ENCODE measurements at places on chromosomes 5 and 9.

GRCh38 chr5:62296998-62297397 lies 9.0 kb upstream of the KIF2A start:
- DNase-seq: no peak

- no peak for DNase-seq
Measured at GRCh38 chr9:7178729-7179128, 421.0 kb downstream of the KDM4C start.

GRCh38 chr5:78560000-78560855 lies 88.3 kb downstream of the LHFPL2 start:
- no peak for DNase-seq

DNA sequence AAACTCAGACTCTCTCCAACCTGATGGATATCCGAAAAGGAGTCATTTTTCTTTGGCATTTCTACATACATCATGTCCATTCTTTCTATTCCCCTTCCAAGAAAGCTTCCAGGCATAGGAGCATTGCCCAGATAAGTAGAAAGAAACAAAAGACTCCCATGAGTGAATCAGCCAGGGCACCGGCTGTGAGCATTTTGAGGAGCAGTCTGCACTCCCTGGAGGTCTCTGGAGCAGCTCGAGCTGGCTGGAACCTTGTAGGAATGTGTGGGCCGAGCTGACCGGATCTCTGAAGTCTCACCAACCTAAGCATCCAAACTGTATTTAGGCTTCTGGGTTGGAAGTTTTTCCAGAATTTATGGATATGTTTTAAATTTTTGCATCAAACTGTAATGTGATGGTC lies 161.4 kb upstream of the TRPC7 start:
- no peak for DNase-seq

DNA sequence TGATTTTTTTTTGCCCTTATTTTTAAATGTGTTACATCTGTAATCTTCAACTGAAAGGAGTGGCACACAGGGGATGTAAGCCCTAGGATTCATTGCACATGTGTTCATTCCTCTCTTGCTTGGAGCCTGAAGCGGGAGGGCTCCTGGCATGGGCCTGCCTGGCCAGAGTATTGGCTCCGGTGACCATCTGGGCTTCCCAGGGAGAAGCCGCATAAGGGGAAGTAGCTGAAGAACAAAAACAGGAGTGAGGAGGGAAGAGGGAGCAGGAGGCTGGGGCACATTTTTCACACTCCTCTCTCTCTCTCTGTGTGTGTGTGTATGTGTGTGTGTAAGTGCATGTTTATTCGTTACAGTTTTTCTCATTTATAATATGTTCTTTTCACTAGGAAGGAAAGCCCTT lies 269.9 kb downstream of the PRR16 start:
- DNase-seq: no peak

- DNase-seq: no peak
Measured at GRCh38 chr5:175895215-175895614, 23.8 kb downstream of the CPLX2 start.

DNA sequence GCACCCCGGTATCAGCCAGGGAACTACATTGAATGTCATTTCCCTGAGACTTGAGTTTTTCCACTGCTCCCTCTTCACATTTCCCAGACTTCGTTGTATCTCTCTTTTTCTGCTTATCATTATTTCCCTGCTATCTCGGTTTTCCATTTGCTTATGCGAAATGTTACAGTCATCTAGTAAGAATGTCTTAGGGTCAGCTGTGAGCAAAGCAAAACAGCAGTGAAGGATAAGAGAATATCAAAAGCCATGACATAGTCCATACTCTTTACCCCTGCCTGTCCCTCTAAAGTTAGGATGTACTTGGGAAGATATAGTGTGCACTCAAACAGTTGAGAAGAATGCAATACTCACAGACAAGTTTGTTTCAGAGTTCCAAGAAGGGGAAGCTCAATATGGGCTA lies 88.7 kb downstream of the ITGA1 start:
- no peak for DNase-seq

GRCh38 chr9:119963798-119964372 lies 594.6 kb upstream of the BRINP1 start:
- DNase-seq: no peak

DNA sequence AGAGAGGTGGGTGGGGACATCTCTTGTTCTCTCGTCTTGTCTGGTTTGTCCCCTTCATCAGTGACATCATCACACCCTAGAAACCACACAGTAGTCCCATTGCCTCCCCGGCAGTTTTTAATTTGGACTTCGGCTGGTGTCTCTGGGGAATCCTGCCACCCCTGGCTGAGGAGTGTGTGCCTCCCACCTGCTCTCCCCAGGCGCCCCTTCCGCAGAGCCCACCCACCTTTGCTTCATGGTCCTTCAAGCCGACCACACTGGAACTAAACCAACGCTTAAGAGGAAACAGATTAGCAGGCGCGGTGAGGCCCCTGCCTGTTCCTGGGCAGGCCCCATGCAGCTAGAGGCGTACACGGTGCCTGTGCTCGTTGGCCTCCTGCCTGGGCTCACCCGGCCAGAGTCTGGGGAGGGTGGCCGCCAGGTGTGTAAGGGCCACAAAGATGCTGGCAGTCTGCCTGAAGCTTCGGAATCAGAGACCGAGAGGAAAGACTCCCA lies 107.6 kb upstream of the SPRY4 start:
- peak; percentile 57 for DNase-seq

GRCh38 chr5:116370886-116371285 lies 203.7 kb downstream of the SEMA6A start:
- DNase-seq: no peak

- DNase-seq: no peak
Measured at GRCh38 chr5:122846051-122846550, 688 bp downstream of the SNX24 start.

GRCh38 chr5:73648515-73648914 lies 22.5 kb downstream of the ARHGEF28 start:
- DNase-seq: no peak

DNA sequence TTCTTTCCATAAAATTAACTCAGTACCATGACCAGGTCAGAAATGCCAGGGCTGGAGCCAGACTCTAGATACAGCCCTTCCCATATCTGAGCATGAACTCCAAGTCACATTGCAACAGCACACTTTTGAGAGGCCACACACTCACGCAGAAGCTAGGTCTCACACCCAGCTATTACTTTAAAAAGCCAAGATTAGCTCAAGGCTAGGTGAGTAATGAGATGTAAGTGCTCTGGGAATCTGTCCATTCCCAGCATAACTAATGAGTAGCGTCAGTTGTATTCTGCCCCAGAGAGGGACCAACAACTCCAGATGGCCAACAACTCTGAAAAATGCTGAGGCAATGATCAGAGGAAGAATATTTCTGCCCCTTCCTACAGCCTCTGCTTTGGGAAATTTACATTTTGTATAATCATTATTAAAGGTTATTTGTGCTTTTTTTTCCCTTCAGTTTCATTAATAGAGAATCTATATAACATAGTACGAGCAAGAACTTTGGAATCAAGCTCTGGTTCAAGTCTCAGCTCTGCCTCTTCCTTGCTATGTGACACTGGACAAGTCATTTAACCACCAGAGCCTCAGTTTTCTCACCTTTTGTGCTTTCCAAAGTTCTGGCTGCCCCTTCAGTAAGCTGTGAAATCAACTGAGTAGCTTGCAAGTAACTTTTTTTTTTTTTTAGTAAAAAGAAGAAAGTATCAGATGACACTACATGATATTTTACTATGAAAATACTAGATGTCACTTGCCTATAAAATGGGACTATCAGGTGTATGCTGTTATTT lies 118.3 kb downstream of the NR6A1 start:
- DNase-seq: no peak

GRCh38 chr5:54727874-54728587 lies 210.5 kb downstream of the SNX18 start:
- DNase-seq: no peak

GRCh38 chr5:77282337-77283027 lies 72.0 kb downstream of the PDE8B start:
- DNase-seq: no peak

- peak; percentile 73 for DNase-seq
Measured at GRCh38 chr5:149831492-149831891, 101.4 kb downstream of the PPARGC1B start.

DNA sequence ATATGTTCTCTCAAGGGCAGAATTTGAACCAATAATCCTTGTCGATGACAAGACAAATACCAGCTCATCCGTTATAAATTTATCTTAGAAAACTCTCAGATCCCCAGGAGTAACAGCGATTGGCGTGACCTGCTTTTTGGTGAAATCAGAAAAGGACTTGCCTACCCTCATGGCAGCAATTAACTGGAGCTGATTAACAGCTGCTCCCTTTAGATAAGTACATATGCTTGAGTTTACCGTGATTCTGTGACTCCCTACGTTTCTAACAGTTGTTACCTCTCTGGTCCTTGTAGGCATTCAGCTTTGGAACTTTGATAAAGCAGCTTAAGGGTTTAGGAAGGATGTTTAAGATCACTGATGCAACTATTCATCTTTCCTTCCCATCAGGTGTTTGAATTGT lies 2.6 kb downstream of the INVS start:
- no peak for DNase-seq

- no peak for DNase-seq
Measured at GRCh38 chr5:43258116-43258515, 55.1 kb downstream of the HMGCS1 start.

GRCh38 chr5:3607541-3608181 lies 12.0 kb downstream of the IRX1 start:
- DNase-seq: no peak

- DNase-seq: no peak
Measured at GRCh38 chr5:56384186-56384585, 151.1 kb upstream of the ANKRD55 start.

DNA sequence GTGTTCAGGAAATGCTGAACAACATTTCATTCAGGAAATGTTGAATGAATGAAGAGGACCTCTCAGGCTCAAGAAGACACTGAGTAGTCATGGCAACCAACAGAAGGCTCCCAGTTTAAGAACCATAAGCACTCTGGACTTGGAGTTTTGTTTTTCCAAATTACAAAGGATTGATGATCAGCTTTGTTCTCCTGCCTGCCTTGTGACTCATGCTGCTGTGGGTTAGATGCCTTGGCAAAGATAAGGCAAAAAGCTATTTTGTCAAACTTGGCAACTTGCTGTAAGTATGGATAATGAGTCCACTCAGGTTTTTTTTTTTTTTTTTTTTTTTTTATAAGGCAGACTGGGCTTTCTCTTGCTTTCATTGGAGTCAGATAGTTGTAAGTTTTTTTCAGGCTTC lies 365.0 kb downstream of the TMEM232 start:
- no peak for DNase-seq

DNA sequence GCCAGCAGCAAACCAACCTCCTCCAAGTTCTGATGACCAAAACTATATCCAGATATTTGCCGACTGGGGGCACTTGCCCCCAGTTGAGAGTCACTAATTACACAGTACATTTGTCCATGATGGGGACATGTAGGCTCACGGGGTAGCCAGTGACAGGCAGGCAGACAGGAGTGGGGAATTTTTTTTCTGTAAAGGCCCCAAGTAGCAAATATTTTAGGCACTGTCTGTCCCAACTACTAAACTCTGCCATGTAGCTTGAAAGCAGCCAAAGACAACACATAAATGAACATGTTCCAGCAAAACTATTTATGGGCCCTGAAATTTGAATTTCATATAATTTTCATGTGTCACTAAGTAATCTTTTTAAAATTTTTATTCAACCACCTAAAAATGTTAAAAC lies 80.7 kb downstream of the GRIA1 start:
- no peak for DNase-seq

DNA sequence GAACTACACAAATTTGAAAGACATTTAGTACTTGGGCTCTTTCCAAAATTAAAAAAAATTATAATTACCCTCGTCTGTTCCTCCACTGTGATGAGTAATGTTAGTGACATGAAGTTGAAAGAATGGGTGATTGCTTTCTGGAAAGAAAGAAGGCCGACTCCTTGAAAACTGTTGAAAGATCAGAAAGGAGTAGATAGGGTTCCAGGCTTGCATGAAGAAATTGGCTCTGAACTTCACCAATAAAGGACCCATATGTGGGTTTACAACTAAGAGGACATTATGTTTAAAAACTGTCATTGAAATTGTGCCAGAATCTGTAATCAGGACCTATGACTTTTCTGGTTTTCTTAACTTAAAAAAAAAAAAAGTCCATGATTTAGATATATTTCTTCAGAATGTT lies 20.7 kb upstream of the MOCS2 start:
- no peak for DNase-seq

DNA sequence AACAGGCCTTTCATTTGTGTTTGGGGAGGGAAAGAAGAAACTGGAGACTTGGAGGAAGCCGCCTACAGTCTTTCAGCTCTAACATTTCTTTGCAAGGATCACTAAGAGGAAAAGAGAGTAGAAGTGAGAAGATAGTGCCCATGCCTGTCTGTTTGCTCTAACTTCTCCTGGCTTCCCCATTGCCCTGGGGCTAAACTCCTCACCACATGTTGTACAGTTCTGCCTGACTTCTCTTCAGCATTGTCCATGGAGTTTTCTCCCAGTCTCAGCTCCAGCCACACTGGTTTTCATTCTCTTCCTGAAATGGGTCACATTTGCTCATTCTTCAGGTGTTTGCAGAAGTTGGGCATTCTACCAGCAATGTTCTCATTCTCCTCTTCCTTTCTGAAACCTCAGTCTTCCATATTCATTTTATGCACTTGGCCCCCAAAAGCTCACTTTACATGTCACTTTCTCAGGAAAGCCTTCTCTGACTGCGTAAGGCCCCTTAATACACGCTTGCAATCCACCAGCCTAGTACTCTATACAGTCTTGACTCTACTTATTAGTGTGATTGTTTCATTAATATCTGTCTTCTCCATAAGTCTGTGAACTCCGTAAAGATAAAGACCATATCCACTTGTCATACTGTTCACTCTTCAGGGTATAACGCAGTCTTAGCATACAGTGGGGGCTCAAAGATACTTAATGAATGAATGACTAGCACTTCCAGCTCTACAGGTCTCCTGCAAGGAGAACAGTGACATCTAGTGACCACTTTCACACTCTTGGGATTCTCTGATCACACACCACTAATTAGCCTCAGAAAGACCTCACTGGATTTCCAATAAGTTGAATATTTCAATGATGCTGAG lies 40.2 kb upstream of the TRIM32 start:
- no peak for DNase-seq

- DNase-seq: no peak
Measured at GRCh38 chr9:126861707-126862103, 1.3 kb downstream of the ZBTB34 start.

DNA sequence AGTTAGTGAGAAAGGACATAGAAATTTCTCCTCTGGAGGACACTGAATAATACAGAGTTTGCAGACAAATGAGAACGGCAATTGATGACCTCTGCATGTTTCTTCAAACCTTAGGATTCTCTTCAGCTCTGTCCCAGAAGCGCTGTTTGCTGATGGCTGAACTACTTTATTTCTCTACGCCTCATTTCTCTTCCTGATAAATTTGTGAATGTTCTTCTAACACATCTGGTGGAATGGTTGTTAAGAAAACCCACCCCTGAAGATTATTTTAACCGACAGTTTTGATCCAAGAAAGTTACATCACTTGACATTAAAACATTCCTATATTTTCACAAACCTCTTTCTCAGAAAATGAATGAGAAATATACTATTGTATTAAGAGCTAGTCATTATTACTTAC lies 1150.6 kb downstream of the DTWD2 start:
- no peak for DNase-seq

GRCh38 chr9:114681594-114682332 lies at the start of gene TEX48:
TSS of gene TEX48 (minus strand) at chr9:114682192. CDS start at chr9:114671723, 10,469 bp downstream.
- peak; percentile 90 for DNase-seq
